Activated T-cell treated with anti-CD3 and anti-CD28 coated beads for 48 hours (primary cell): ENCODE measurements at places on chromosomes 2 and 18.
A peak's percentile ranks its signal among the peaks of the same experiment; 100 is the strongest.

GRCh38 chr2:74457129-74457548 lies 1.1 kb upstream of the WBP1 start:
- no peak for DNase-seq

GRCh38 chr2:36789181-36789804 lies 92.8 kb downstream of the VIT start:
- DNase-seq: no peak

DNA sequence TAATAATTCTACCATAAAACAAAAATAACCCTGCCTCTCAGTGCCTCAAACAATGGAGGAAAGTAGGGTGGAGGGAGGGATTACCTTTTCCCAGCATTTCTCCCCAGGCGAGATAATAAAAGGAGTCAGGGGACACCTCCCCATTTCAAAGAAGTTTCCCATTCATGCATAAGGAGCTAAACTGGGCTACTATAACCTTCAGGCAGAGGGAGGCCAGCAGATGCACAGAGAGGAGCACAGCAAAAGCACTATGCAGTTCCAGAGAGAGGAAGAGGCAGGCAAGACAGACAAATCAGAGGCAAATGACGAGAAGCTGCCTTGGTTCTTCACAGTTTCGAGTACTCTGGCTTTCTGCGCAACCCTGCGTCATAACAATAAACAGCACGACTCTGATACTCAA lies 17.4 kb downstream of the CFAP210 start:
- DNase-seq: no peak

DNA sequence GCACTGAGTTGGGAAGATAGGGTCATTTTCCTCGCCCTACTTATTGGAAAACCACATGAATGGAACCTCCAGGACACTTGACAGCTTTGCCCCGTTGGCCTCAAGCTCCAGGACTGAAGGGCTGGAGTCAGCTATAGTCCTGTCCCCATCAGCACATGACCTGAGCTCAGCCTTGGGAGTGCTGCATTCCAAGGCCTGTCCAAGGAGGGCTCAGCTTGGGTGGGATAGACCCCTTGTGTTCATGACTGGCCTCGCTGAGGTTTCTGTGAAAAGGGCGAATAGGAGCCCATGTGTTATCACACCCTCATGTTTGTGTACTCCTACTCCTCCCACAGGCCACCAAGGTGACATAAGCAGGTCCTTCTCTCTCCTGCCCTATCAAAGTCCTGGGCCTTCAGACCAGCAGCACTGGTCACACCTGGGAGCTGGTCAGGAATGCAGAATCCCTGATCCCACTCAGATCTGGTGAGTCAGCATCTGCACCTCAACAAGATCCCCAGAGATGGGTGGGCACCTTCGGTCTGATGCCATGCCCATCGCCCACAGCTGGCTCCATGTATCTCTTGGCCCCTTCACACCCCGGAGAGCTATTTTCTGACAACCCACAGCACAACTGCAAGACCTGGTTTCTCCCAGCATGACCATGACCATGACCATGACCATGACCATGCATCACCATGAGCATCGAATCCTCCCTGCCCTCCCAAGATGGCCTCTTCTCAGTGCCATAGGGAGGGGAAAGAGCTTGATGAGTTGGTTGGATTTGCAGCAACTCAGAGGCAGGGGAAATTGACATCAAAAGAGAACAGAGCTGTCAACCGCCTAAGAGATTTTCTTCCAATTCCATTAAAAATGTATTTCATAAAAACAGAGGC lies 83.0 kb upstream of the RAB6C start:
- no peak for DNase-seq

- no peak for DNase-seq
Measured at GRCh38 chr2:240146627-240147278, 6.3 kb upstream of the OTOS start.

GRCh38 chr18:35577045-35577848 lies 4.3 kb upstream of the GALNT1 start:
- peak; percentile 24 for DNase-seq

DNA sequence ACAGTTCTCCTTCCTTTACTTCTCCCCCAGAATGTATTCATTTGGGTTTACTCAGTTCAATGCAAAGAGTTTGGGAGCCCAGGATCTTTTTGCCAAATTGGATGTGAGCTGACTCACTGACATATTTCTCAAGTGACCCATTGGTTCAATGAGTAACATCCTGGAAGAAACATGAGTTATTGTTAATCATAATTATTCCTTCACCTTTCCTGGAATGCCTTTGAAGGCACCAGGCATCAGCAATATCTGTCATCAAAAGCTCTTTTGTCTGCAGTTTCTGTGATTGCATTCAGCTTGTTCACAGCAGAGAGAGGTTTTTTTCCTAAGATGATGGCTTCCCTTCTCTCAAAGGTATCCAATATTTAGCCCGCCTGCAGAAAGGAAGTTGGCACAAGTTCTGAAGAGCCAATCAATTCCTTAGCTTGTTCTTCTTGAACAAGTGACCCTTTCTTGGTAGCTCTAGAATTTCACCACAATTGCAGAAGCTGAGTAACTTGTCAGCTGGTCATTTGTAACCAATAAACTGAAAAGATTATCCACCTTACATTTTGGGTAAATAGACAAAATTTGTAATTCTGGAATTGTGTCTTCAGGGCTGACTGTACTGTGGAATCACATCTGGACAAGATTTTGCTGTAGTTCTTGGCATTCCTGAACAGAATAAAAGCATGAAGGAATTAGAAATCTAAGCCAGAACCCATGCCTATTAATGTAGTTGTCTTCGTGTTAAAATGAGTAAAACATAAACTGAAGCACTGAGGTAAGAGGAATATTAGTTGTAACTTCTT lies 72.2 kb upstream of the TMEM17 start:
- DNase-seq: no peak

DNA sequence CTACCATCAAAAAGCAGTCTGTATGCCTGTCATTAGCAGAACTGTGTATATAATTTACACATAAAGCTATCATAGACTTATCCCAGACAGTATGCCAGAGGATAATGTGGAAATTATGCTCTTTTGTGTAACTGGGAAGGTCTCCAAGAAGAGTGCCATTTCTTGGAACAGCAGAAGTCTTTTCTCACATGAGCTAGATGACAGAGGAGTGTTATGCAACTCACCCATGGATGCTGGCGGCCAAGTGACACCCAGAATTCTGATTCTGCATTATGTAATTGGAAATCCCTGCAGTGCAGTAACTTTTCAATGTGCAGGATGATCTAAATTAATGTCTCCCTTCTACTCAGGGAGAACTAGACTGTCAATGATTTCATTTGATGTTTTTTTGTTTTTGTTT lies 160.0 kb downstream of the UBE2E3 start:
- DNase-seq: no peak

- no peak for DNase-seq
Measured at GRCh38 chr2:240340361-240340761, 95.1 kb upstream of the GPC1 start.

- no peak for DNase-seq
Measured at GRCh38 chr2:42368817-42369531, 8.0 kb upstream of the COX7A2L start.

- DNase-seq: no peak
Measured at GRCh38 chr18:63681449-63682340, 20.0 kb upstream of the SERPINB3 start.

DNA sequence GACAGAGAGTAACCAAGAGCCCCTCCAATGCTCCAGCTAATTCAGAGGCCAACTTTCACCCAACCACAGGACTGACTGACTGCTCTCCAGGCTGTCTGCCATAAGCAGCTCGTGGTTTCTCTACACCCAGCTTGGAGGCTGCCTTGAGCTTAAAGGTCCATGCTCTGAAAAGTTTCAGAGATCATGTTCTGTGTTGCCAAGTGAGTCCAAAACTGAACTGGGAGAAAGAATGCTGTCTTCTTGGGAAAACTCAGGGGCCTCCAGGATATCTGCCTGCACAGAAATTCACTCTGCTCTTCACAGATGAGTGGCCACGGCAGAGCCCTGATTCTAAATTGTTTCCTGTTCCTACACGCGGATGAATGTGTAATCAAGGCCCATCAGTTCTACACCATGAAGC lies 51.1 kb downstream of the LPIN2 start:
- no peak for DNase-seq

DNA sequence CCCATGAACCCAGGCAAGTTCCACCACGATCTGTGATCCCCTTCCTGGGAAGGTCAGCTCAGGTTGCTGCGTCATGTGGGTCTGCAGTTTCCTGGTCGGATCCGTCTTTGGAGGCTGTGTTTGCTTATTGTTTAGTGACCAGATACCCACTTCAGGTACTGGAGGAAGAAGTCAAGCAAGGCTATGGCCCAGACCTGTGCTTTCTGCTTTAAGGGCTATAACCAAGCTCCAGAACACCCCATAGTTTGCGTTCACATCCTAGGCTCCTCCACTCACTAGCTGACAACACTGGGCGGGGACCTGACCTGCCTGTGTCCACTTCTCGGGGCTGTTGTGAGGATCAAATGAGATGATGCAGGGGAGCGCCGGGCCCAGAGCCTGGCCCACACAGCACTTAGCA lies 44.0 kb downstream of the MAL start:
- no peak for DNase-seq

DNA sequence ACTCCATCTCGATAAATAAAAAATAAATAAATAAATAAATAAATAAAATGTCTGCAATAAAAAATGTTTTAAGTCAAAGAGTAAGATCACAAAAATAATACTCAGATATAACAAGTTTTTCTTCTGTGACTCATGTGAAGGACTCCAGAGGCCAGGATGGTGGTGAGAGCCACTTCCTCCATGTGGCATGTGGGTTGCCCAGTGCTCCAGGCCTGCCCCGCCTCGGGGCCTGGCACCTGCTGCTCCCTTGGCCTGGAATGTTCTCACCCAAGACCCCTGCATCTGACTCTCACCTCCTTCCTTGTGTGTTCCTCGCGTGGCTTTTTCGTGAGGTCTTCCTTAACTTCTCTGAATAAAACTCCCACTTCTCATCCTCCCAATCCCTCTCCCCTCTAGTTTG lies 77.4 kb upstream of the LDLRAD4 start:
- no peak for DNase-seq

GRCh38 chr2:163736433-163737189 lies 803 bp upstream of the FIGN start:
- DNase-seq: no peak

DNA sequence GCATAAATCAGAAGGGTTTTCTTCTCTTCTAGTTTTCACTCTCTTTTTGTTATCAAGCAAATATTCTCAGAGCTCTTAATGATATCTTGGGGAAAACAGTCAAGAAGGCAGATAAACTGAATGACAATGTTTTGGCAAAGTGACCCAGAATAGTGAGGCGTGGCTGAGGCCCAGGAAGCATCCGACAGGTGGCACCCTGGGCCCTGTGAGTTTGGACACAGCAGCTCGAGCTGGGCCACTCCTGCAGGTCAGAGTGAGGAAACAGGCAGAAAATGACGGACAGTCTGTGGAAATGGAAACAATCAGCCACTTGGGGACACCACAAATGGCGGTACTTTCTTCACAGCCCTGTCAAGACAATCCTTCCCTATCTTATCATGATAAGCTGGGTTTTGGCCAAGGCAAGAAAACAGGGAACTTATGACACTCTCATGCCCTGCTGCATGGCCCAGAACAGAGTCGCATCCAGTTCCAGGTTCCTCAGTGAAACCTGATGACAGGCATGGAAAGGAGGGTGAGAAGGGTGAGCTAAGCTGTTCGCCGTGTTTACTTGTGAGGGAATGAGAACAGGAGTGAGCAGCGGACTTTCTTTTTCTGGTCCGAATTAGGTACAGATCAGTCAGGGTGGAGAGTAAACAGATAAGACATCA lies 32.1 kb downstream of the MRPL44 start:
- DNase-seq: no peak
